ENCODE measurements at places on chromosomes 2 and 18.

DNA sequence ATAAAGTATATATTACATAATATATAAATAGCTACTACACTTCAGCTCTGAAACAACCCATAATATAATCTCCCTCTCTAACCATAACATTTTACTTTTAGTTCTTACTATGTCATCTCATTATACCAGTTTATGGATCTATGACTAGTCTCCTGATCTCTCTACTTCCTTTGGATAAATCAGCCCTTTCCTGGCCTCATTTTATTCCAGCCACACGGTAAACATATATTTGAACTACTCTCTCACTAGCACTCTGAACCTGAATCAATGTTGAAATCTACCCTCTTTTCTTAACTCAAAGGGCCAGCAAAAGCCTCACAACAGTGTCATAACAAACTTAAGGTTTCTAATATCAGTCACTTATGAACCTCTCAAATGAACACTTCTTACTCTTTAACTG is 62.6 kb downstream of the BAZ2B start:
- no peak for DNase-seq

DNA sequence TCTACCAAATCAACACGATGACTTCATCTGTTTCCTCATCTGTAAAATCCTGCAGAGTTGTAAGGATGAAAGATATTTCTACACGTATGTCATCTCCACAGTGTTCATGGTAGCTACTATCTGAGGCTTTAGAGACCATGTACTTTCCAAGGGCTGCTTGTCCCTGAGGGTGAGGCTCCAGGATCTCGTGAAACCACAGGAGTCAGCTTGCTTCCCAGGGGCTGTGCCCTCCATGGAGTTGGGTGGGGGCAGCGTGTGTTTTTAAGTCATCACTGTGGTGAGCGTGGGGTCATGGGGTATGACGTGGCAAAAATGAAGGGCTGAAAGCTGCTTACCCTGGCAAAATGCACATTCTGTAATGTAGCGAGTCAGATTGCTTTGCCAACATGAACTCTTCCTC is 81.6 kb downstream of the ASAP2 start:
- DNase-seq, result no peak

DNA sequence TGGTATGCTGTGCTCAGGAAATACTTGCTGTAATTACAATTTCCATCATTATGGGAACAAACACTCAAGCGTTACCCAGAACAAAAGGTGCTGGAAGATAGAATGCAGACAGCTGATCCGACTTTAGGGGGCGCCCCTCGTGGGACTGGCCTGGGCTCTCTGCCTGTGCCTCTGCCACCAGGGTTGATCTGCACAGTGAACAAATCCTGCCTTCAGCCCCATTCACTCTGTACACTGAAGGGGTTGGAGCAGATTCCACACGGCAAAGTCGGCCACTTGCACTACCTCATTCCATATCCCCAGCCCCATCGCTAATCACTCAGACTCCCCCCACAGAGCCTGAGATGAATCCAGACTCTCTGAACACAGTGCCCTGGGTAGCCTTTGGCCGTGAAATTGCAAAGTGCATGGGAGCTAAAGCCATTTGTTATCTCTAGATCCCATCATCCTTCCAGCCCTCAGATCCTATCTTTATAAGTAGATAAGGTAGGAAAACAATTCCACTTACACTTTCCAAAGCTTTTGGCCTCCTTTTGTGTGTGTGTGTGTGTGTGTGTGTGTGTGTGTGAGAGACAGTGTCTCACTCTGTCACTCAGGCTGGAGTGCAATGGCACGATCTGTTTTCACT is 69.3 kb downstream of the INPP5D start:
- DNase-seq, result peak; percentile 80

GRCh38 chr2:30283931-30284565 is 52.7 kb downstream of the LBH start:
- no peak for DNase-seq

GRCh38 chr18:8858888-8859511 is 153.6 kb downstream of the MTCL1 start:
- no peak for DNase-seq

DNA sequence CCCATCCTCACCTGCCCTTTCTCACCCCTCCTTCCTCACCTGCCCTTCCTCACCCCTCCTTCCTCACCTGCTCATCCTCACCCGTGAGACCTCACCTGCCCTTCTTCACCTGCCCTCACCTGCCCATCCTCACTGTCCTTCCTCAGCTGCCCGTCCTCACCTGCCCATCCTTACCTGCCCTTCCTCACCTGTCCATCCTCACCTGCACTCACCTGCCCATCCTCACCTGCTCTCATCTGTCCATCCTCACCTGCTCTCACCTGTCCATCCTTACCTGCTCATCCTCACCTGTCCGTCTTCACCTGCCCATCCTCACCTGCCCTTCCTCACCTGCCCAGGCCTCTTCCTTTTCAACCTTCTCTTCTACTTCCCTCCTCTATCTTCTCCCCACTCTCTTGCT is 34.4 kb downstream of the KCNG2 start:
- DNase-seq, result no peak

DNA sequence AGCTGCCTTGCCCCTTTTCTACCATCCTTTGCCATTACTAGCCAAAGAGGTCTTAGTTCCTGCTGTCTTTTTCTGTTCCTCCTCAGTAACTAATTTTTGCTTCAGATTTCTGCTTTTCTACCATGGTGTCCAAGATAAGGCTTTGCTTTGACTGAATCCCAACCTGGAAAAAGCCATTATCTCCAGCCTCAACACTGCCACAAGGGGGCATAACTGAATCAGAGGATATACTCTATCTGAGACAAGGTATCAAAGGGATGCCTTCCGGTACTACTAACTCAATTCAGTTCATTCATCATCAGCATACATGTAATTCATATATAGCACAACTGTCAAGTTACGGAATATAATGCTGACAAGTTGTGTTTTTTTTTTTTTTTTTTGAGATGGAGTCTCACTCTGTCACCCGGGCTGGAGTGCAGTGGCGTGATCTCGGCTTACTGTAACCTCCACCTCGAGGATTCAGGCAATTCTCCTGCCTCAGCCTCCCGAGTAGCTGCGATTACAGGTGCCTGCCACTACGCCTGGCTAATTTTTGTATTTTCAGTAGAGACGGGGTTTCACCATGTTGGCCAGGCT is 11.4 kb downstream of the OSGEPL1 start:
- DNase-seq, result peak; percentile 54

GRCh38 chr18:34322365-34323289 is 97.9 kb upstream of the NOL4 start:
- DNase-seq, result peak; percentile 46

DNA sequence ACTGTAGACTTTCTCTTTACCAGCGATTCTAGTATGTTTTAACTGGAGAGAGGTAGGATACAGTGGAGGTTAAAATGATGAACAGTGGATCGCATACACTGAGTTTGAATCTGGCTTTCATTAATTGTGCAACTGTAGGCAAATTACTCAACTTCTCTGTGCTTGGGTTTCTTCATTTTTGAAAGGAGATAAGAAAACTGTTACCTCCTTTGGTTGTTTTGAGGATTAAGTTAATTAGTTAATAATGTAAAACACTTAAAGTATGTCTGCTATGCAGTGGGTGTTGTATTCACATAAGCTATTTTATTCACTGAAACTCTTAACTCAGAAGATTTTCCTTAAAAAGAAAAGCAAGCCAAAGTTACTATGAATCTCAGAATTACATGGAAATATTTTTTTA is 111.8 kb upstream of the CYP20A1 start:
- DNase-seq, result no peak

DNA sequence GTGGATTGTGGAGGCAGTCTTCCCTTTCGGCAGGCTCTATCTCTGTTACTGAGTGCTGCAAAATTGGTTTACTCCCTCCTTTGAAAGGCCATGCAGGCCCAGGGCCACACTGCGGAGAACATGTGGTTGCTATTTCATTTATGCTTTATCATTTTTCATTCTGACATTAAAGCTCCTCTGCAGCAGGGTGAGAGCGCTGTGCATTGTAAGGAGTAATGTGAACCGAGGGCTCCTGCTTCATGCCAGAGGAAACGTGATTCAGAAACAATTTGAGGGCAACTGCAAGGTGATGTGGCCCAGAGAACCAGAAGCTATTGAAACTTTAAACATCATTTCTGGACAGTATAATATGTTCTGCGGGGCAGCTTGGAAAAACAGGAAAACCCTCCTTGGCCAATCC is 341.6 kb upstream of the NT5C1B start:
- DNase-seq, result no peak

DNA sequence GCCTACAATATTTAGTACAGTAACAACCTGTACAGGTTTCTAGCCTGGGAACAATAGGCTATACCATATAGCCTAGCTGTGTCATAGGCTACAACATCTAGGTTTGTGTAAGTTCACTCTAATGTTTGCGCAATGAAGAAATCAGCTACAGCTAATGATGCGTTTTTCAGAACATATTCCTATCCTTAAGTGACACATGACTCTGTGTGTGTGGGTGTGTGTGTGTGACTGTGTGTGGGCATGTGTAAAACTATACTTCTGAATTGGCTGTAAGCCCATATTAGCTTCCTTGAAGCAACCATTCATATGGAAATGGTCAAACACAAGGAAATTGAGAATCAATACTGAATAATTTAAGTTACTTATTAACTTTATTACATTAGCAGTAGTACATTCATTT is 120.8 kb upstream of the SULT1C3 start:
- DNase-seq, result no peak

DNA sequence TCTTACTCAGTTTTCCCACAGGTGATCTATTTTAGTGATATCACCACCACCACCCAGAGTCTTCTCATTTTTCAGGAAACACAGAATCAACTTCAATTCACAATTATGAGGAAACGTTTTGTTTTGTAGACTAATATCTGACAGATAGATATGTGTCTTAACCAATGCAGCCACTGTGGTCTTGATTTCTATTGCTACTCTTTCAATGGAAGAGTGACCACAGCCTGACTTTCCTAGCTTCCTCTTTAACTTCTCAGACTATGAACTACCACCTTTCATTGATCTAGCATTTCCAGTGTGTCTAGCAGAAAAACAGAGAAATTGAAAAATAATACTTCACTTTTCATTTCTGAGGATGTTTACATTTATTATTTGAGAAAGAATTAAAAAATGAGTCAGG is 20.5 kb downstream of the ADAM17 start:
- no peak for DNase-seq

GRCh38 chr2:237859533-237860272 is at the start of gene RAMP1:
RAMP1 (plus strand) TSS chr2:237859623; CDS start chr2:237859676, 53 bp downstream.
- DNase-seq, result peak; percentile 64

DNA sequence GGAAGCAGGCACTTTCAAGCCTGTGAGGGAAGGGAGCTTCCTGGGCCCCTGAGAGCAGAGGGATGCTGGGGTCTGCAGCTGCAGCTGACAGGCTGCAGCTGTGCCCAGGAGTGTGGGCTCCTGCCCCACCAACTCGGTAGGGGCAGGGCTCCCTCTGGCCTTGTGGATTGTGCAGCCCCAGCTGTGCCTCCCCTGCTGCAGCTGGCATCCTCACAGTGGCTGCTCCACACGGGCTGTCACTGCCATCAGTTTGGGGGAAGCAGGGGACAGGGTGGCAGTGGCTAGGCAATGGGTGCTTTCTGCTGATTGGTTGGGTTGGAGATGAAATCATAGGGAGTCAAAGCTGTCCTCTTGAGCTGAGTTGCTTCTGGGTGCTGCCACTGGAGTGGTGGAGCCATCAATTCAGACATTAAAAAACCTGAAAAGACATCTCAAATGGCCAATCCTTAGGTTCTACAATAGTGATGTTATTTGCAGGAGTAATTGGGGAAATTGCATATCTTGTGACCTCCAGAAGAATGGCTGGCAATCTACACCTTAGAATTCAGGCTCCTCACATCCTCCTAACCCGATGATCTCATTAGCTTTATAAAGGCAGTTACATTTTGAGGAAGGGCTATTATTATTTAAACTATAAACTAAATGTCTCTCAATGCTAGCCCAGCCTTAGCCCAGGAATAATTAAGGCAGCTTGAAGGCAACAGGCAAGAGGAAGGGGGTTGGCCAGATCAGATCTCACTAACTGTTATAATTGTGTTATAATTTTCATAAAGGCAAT is 41.3 kb downstream of the FAM171B start:
- DNase-seq, result no peak

GRCh38 chr18:22268641-22269128 is 99.3 kb downstream of the GATA6 start:
- DNase-seq, result no peak

DNA sequence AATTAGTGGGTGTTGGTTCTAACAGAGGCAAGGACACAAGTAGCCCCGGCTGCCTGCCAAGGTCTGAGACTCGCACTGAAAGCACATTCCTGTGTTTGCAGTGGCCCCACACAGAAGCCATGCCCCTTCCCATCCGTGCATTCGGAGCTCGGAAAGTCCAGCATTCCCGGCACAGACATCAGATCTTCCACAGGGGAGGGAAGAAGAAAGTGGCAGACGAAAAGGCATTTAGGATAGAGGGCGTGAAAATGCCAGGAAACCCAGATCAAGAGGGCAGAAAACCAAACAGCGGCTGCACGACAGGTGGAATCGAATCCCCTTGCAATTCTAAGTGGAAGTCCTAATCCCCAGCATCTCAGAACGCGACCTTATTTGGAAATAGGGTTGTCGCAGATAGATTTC is 105.5 kb upstream of the ASB18 start:
- DNase-seq, result peak; percentile 29

DNA sequence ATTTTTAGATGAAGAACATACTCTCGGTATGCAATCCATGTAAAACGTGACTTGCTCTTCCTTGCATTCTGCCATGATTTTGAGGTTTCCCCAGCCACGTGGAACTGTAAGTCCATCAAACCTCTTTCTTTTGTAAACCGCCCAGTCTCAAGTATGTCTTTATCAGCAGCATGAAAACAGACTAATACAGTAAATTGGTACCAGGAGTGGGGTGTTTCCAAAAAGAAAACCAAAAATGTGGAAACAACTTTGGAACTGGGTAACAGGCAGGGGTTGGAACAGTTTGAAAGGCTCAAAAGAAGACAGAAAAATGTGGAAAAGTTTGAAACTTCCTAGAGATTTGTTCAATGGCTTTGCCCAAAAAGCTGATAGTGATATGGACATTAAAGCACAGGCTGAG is 1957.9 kb downstream of the SUCLG1 start:
- DNase-seq, result no peak

GRCh38 chr2:99754210-99754609 is 264.4 kb upstream of the REV1 start:
- DNase-seq, result no peak

- DNase-seq, result no peak
Observed at GRCh38 chr2:43121580-43122314, 104.7 kb downstream of the ZFP36L2 start.

- DNase-seq, result no peak
Observed at GRCh38 chr2:58609326-58609725, 368.2 kb upstream of the FANCL start.

DNA sequence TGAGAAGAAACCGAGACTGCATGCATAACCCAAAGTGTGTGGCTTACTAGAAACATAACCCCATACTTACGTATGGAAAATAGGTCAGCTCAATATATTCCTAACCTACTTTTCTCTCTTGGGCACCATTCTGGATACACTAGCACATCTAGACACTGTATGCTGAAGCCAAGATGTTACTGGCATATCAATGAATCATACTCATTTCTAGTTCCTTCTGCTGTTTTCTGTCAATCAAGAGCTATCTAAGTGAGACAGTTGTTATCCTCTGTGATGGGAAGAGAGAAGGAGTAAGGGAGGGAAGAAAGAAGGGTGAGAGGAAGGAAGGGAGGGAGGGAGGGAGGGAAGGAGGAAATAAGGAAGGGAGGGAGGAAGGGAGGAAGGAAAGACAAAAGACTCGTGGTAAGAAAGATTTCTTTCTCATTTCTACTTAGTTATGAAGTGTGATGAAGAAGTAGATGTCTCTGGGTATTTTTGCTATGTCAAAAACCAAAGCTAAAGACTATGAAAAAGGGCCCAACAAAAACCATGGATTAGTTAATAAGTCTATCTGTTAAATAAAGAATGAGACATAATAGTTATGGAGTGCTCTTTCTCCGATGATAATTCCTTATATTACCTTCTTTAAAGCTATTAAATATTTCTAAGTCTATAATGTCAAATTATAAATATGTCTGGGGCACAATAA is 248.4 kb downstream of the ZNF521 start:
- DNase-seq, result no peak

Measured in iPS-NIHi11 (cell line).